ENCODE measurements at places on chromosomes 5 and 9. TPM values are rescaled to one million over a fixed set of nuclear protein-coding genes. Genes with fewer than 3 reads are reported as not detected.
A peak's percentile ranks its signal among the peaks of the same experiment; 100 is the strongest.

C5orf22 gene
- 35.3 TPM for polyA plus RNA-seq

ECM2 gene
- polyA plus RNA-seq = 14.9 TPM

IFNA8 gene
- polyA plus RNA-seq = not detected

RNF208 gene
- polyA plus RNA-seq = 5.8 TPM

DNA sequence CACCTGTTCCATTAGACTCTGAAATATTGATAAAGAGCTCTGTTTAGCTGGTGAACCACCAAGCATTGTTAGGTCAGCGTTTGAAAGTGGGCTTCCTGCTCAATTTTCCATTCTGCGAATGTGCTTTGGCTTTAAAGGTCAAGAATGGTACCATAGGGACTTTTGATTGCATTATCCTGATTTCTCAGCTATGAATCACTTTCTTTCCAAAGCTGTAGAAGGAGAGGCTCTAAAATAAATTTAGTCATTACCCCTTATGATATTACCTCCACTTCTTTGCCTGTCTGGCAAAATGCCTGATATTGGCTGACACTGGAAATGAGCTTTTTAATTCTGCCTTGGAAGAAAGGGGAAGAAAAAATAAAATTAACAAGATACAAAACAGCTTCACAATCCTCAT lies 237.2 kb upstream of the CTNND2 start:
- DNase-seq = no peak

DNA sequence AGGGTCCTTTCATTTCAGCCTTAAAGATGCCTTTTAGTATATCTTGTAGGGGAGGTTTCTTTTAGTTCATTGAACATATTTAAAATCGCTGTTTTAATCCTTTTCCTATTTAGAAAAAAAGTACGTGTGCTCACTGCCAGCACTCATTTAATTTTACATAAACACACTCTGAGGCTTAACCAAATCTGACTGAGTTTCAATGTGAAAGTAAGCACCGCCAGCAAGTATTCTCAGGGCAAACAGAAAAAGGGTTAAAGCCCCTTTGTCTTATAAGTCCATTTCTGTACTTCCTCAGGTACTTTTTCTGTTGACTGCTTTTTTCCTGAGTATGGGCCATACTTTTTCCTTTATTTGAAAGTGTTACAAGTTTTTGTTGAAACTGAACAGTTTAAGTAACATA lies 31.8 kb downstream of the SMC5 start:
- no peak for DNase-seq

DNA sequence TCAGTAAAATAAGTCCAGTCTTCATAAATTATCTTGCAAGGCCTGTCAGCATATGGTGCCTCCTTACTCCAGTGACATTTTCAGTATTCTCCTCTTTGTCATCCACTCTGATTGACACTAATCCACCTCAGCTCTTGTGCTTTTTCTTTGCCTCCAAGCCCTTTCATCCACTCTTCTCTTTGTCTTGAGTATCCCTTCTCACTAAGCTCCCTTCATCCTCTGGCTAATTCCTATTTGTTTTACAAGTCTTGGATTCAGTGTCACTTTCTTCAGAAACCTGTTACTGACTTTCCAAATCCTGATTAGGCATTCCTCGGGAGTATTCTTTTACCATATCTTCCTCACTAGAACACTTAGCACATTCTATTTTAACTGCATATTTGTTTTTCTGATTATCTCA lies 100.6 kb upstream of the VCAN start:
- no peak for DNase-seq

- peak; percentile 55 for DNase-seq
Measured at GRCh38 chr5:95846554-95847260, 24.2 kb upstream of the GLRX start.

Data from left kidney (tissue), 8 donors.